NCI-H460 (cell line): ENCODE measurements at places on chromosomes 7 and 10. TPM values are rescaled to one million over a fixed set of nuclear protein-coding genes. Genes with fewer than 3 reads are reported as not detected.

Gene FANK1
- total RNA-seq: 0.20 and 0.63 TPM in 2 replicates

Gene C10orf53
- not detected in 2 replicates for total RNA-seq

Gene ECD
- total RNA-seq: 36.6 and 43.2 TPM in 2 replicates

Gene PLCE1
- 0.23 and 0.32 TPM in 2 replicates for total RNA-seq

Gene ABCB4
- total RNA-seq: 0.07 TPM in 1 of 2 replicates, not detected in the other

Gene YWHAG
- 151 and 167 TPM in 2 replicates for total RNA-seq

Gene ASNS
- 378 and 379 TPM in 2 replicates for total RNA-seq

Gene VWA2
- not detected in 2 replicates for total RNA-seq

Gene GIMAP6
- not detected in 2 replicates for total RNA-seq

Gene BTBD16
- total RNA-seq: 0.43 and 0.45 TPM in 2 replicates

Gene AS3MT
- 2.3 and 2.5 TPM in 2 replicates for total RNA-seq

Gene VAX1
- 0.25 and 0.40 TPM in 2 replicates for total RNA-seq

DNA sequence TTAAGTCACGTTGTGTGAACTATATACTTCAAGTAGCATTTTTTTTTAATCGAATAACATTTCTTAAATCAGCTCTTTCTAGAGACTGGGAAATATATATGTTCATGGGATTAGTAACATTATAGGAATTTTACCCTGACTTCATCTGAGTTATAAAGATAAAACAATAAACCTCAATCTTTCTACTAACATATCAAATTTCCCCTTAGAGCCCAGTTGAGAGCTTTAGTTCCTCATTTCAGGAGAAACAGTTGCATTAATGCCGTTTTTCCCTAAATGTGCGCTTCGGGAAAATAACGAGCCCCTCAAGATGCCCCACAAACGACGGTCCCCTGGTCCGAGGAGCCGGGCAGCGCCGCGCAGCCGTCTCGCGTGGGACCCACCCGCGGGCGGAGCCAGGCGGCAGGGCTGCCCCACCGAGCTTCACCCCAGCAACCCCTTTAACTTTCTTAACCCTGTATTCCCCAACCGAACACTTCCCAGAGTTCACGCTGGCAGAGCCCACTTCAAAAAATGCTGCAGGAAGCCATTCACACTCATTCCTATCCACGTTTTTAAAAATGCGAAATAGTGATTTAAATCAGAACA is 152.5 kb upstream of the YAE1 start:
- no peak for DNase-seq

DNA sequence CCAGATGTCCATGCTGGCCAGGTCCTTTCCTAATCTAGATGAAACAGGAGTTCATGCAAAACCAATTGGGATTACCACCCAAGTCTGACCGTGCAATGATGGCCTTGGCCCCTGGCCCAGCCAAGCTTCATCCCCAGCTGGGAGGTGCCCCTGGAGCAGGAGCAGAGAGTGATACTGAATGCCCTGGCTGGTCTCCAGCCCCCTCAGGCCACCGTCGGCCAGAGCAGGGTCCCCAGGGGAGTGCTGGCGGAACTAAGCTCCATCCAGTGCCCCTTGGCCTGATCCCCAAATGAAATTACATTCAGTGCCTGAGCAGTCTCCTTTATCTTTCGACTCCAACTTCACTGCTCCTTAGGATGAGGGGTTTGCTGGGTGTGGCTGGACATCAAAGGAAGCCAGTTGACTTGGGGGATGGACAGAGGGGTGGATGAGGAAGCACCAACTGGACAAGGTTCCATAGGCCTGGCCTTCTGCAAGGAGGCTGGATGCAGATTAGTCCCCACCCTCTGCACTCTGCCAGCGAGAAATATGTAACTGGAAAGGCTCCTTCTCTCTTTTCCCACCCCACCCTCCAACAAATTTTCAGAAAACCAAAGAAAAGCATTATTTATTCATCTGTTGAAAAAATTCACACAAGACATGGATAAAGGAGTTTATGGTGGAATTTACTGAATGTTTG is 275.5 kb downstream of the PLXNA4 start:
- DNase-seq: no peak

DNA sequence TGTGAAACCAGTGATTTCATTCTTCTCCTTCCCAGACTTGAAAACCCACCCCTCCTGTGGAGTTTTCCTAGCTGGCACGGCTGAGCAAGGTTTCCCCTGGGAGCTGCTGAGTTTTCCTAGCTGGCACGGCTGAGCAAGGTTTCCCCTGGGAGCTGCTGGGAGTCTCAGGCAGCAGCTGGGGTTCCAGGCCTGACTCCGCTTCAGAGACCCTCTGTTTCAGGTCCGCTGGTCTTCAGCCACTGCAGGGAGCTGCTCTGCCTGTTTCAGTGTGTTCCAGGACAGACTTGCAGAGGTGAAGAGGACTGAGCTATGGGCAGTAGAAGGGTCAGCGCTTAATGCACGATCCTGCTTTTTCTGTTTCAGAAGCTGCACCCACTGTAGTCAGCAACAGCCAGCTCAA is 104.9 kb downstream of the XRCC2 start:
- no peak for DNase-seq

GRCh38 chr10:13711291-13711690 is 124.5 kb downstream of the PRPF18 start:
- no peak for DNase-seq

DNA sequence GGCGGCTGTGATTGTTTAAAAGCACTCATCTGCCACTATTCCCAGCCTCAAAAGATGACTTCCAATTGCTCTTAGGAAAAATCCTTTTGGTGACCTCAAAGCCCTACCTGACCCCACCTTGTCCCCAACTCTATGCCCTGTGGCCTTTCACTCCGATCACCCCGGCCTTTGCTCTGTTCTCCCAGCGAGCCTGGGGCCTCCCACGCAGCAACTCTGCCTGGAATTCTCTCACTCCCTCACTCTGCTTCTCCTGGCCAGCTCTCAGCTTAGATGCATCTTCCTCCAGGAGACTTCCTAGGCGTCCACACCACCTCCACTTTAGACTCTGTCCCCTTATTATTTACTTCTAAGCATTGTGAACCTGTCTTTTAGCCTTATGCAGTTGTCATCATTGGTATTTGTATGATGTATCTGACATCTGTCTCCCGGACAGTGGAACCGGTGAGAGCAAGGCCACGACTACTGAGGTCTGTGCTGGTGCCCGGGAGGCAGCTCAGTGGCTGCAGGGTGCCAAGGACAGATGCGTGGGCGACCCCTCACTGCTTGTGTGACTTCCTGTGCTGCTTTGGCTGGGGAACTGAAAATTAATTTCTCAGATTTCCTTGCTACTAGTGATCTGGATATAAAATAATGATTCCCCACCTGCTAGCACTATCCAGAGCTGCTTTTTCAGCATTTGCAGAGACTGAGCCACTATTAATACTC is 63.0 kb downstream of the PIP4K2A start:
- no peak for DNase-seq

- DNase-seq: peak; percentile 73
Observed at GRCh38 chr7:99210265-99210970, 2.5 kb upstream of the KPNA7 start.

DNA sequence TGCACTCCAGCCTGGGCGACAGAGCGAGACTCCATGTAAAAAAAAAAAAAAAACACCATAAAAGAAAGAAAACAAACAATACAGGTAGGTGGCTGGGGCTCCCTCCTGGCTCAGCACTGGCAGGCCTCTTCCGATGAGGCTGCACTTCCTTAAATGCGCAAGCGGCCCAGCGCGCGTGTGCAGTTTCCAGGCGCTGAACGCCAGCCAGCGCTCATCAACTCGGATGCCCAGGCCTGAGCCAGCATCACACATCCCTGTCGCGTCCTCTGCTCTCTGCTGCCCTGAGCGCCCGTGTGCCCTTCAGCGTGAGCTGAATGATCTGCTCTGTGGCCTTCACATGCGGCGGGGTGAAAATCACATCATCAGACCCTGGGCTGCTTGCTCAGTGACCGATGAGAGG is 31.8 kb downstream of the NUDT1 start:
- no peak for DNase-seq

DNA sequence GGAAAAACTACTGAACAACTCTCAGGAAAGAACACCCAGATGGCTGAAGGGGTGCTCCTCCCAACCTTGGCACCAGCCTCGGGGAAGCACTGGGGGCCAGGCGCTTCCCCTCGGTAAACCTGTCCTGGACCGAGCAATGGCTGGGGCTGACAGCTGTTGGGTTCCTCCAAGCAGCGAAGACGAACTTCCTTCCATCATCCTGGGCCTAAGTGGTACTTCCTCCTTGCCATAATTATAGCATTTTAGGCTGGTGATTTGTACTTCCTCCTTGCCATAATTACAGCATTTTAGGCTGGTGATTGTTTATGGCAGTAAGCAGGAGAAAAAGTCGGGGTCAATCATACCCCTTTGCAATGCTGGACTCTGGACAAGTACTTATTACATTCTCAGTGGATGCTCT is 69.3 kb downstream of the MYOF start:
- DNase-seq: no peak

- DNase-seq: no peak
Observed at GRCh38 chr10:132776186-132776585, 9.8 kb downstream of the NKX6-2 start.

GRCh38 chr10:80664071-80664680 is 126.5 kb downstream of the SH2D4B start:
- DNase-seq: peak; percentile 63

- DNase-seq: no peak
Observed at GRCh38 chr10:77390481-77390891, 247.1 kb downstream of the KCNMA1 start.

GRCh38 chr7:109126404-109127050 is 556.9 kb downstream of the DNAJB9 start:
- peak; percentile 6 for DNase-seq

DNA sequence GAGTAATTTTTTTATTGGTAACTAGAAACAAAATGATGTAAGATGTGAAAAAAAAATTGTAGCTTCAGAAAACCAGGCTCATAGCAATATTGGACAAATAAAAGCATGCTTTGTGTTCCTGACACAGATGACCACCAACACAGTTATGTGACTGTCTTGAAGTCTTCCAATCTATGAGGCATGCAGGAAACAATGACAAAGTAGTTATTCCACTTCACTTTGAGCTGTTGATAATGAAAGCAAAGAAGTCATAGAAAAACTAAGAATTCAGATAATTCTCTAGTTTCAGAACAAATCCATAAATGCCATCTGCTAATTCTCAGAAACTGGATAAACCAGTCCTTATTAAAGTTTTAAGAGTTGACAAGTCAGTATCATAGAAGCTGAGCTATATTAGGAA is 378.4 kb upstream of the SEMA3D start:
- no peak for DNase-seq

DNA sequence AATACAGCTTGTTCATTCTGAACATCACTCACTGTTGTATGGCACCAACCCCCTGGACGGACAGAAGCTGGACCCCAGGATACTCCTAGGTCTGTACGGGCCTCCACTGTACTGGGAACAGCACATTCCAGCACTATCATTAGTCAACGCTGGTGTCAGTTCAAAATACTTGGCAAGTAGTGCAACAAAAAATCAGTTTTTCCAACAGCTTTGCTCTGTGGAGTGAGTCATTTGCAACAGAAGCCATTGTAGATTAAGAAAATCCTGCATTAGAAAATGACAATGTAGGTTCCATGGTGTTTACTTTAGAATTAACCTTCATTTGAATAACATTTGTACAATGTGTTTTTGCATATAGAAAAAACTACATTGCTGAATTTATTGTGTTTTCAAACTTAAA is 266.6 kb downstream of the HDAC9 start:
- no peak for DNase-seq

GRCh38 chr7:121027761-121028669 is 39.5 kb downstream of the CPED1 start:
- DNase-seq: no peak

GRCh38 chr10:70106958-70107791 is 25.4 kb downstream of the AIFM2 start:
- DNase-seq: no peak

DNA sequence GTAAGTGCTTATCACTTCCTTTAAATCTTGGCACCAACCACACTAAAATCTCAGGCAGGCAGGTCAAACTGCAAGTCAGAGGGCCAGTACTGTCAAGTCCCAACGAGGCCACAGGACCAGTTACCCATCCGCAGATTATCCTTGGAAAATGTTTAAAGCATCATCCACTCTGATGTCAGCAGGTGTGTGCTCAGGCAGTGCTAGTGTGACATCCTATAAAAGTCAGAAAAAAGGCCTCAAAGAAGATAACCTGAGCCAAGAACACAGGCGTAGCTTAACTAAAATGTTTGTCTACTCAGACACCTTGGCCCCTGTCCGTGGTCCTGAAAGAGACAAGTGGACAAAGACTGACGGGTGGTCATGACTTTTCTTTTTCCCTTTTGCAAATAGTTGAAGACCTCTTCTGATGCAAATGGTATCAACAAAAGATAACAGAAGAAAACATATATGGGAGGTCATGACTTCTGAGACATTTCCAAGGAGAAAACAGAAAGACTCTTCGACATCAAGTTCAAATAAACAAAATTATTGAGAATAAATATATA is 309.3 kb downstream of the KCNMA1 start:
- DNase-seq: peak; percentile 21

GRCh38 chr10:2992401-2993198 is 74.7 kb upstream of the PFKP start:
- no peak for DNase-seq
